ENCODE measurements at places on chromosomes 3 and 15. TPM values are rescaled to one million over a fixed set of nuclear protein-coding genes. Genes with fewer than 3 reads are reported as not detected.

ARHGAP31 gene
- 7.6 TPM for total RNA-seq

CHRM5 gene
- total RNA-seq, result not detected

LIPH gene
- total RNA-seq, result 2.3 TPM

VGLL4 gene
- 66.2 TPM for total RNA-seq

UBA3 gene
- 72.1 TPM for total RNA-seq

AP3B2 gene
- under 0.01 TPM for total RNA-seq

PCOLCE2 gene
- 27.8 TPM for total RNA-seq

FAM227B gene
- 2.5 TPM for total RNA-seq

CDHR4 gene
- total RNA-seq, result not detected

CCDC9B gene
- 18.0 TPM for total RNA-seq

BUB1B gene
- total RNA-seq, result 37.4 TPM

ITIH1 gene
- 0.56 TPM for total RNA-seq

PSMD6 gene
- total RNA-seq, result 136 TPM

ZIC4 gene
- total RNA-seq, result not detected

ZNF654 gene
- 20.9 TPM for total RNA-seq

SELENOS gene
- total RNA-seq, result 108 TPM

SI gene
- total RNA-seq, result not detected

TRPM1 gene
- not detected for total RNA-seq

GASK1A gene
- total RNA-seq, result 1.9 TPM
